Trophoblast cell (in vitro differentiated cells and primary cell): ENCODE measurements at places on chromosomes 16 and 17.

DNA sequence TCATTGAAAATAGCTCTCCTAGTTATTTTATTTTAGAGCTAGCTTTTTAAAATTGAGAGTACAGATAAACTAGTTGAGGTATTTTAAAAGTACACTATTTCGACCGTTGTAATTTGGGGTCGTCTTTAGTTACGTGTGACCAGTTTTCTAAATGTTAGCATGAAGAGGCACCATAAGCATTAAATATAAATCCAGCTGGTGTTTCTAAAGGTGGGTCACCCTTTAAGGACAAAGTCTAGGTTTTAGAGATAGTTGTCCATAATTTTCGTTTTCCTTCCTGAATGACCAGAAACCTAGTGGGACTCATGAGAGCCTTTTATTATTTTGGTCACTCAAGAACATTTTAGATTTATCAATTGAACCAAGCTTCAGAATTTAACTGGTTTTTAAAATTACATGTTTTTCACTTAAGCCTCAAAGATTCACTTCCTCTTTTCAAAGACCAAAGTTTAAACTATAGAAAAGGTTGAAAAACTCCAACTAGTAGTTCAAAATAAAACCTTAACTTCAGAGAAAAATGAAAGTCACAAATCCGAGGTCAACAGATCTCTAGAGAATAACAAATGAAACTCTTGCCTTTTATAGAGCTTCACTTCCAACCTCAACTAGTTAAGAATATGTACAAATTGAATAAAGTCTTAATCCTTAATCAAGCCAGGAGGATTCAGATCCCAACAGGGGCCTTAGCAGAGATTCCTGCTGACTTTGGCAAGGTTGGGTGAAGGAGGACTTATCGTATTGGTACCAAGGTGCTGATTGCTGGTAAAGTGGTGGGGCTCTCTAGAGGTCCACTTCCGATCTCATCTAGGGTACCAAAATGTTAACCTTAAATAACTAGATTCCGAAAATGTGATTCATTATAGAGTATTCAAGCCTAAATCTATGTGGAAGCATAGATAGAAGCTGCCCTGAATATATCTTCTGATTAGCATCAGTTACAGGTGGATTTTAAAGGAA is 32.5 kb downstream of the PHKB start:
- no peak for DNase-seq

- DNase-seq = no peak
These were observed 113.9 kb upstream of the FOXF1 start for GRCh38 chr16:86396422-86396821.

DNA sequence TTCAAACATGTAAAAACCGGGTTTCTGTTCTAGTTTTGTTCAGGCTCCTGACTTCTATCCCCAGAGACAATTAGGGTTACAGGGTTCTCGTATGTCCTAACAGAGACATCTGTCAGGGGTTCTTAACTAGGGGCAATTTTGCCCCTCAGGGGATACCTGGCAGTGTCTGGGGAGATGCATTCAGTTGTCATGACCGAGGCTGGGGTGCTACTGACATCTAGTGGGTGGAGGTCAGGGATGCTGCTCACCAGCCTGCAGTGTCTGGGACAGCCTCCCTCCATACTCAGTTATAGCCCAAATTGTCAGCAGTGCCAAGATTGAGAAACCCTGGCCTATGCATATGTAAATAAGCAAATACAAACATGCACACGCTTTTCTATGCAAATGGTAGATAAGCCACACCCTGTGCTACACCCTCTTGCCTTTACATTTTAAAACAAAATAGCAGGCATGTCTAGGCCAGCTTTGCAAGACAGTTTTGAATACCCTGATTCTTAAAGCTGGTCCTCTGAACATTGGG is 37.4 kb downstream of the CLEC16A start:
- no peak for DNase-seq

GRCh38 chr16:18800775-18801144 is 589 bp downstream of the ARL6IP1 start:
- peak; percentile 17 for DNase-seq

DNA sequence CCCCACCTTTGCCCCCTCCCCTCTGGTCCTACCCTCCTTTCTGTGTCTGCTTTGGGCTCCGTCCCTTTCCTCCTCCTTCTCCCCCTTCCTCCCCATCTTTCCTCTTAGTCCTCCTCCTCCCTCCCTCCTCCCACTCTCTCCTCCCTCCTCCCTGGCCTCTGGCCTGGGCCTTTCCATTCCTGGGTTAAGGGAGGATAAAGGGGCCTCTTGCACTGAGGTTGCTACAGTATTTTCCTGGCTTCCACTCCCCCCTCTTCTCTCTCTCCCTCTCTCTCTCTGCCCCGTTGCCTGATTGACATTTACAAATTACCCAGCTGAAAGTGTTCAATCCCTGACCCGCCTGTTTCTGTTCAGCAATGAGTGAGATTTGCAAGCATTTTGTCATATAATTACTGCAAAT is 44.0 kb downstream of the MRM1 start:
- no peak for DNase-seq

DNA sequence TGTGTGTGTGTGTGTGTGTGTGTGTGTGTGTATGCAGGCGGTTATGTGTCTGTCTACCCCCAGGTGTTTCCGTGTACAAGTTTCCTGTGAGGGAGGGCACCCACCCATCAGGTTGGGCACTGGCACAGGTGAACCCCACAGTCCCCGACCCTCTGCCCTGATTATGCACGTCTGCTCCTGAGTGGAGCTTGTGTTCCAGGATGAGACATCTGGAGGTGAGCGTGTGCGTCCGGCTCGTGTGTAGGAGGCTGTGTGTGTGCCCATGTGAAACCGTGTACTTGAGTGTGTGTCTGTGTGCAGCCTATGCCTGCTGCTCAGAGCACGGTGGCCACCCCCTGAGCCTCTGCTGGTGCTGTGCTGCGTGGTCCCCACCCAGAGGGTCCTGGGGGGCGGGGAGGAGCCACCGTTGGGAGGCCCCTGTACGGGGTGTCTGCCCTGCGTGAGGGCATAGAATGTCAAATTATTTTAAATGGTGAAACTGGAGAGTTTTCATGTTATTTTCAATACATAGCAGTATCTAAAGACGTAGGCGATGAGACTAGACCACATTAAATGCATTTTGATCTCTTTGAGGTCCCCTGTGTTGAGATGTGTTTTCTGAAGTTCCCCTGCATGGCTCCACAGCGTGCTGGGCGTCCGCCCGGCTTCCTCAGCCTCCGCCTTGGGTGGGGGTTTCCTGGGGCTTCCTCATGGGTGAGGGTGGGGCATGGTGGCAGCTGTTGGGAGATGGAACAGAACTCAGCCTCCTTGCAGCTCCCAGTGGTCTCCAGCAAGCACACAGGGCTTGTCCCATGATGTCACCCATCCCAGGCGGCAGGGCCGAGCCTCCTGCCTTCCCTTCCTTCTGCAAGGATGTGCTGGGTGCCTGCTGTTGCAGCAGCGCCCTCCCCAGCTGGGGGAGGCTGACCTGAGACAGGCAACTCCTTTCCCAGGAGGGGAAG is 43.4 kb downstream of the KCNJ12 start:
- no peak for DNase-seq

DNA sequence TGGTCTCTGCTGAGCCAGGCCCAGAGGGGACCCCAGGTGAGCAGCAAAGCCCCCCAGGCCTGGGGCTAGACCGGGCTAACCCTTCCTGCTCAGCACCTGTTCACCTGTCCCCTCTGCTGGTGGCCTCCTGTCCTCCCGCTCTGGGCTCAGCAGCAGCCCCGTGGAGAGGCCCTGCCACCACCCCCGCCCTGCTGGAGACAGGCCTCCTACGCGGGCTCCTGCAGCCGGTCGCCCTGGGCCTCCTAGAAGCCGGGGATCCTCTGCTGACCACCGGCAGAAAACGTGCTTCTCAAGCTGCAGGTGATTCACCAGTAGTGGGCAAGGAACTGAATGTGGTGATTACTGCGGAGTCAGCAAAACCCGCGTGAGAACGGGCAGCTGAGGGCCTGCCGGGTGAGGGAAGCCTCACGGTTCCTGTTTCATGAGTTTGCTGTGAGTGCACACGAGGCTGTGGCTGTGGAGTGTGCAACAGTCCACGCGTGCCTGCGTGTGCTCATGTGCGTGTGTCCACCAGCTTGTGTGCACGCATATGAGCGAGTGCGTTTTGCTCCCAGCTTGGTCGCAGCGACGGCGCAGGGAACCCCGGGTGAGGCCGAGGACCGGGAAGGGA is 792 bp downstream of the SECTM1 start:
- peak; percentile 67 for DNase-seq

- DNase-seq = no peak
These were observed 9.0 kb downstream of the GALK1 start for GRCh38 chr17:75755990-75756389.

GRCh38 chr17:29054835-29055234 is 11.9 kb downstream of the PIPOX start:
- DNase-seq = no peak

- DNase-seq = no peak
These were observed 4.9 kb downstream of the SOX9 start for GRCh38 chr17:72125742-72126141.
